Effector memory CD4-positive, alpha-beta T cell (primary cell): ENCODE measurements at places on chromosomes 4 and X.

- no peak for DNase-seq
Measured at GRCh38 chr4:120672558-120673147, 249.9 kb downstream of the PRDM5 start.

GRCh38 chrX:118207831-118208453, 91.3 kb upstream of the KLHL13 start:
- DNase-seq: no peak

DNA sequence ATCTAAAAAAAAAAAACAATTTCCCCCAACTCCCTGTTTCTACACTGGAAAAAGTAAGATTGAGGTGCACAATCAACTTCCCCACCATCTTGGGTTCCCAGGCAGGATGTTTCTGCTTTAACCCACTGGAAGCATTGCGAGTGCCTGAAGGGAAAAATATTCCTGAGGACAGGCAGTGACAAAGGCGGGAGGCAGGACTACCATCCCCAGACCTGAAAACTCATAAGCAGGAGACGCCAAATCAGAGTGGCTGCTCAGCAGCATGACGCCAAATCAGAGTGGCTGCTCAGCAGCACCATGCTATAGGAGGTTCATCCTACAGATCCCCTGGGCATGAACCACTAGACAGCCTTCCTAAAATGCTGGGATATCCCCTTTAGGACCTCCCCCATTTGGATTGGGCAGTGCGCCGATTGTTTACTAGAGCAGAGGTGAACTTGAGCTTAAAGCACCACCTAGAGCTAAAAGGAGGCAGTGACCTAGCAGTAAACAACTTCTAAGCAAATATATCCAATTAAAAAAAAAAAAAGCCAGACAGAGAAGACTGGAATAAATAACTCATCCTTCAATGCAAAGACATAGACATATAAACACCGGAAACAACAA, 35.0 kb upstream of the GK start:
- no peak for DNase-seq

GRCh38 chrX:2632533-2633504, 58.3 kb upstream of the CD99 start:
- no peak for DNase-seq

DNA sequence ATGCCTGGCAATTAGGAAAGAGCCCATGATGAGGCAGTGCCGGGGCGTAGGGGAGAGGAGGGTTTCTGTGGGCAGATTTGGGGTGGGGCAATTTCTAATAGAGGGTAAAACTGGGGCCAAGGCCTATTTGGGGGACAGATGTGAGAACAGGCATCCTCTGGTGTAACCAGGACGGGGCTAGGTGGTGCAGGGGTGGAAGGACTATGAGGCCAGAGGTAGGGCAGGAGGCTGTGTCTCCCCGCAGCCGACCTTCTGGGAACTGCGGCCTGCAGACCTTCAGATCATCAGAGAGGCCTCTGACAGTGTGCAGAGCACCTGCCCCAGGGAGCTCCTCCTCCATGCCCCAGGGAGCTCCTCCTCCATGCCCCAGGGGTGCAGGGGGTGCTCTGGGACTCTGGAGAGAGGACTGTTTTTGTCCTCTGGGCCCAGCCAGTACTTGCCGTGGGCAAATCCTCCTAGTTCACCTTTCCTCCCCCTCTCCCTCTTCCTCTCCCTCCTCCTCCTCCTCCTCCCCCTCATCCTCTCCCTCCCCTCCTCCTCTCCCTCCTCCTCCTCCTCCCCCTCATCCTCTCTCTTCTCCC, 101.9 kb downstream of the SORCS2 start:
- DNase-seq: no peak

DNA sequence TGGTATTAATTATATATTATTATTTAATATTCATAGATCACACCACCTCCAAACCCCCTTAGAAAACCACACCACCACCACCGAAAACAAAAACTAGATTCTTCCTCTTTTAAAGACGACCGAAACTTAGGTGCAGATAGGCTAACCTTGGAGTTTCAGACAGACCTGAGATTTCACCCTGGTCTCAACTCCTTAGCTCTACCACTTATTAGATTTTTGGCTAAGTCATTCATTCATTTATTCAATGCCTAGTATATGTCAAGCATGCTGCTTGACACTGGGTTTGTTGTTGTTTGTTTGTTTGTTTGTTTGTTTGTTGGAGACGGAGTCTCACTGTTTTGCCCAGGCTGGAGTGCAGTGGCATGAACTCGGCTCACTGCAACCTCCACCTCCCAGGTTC, 9.5 kb upstream of the BMP2K start:
- no peak for DNase-seq

GRCh38 chr4:150682126-150682525, 100.2 kb downstream of the MAB21L2 start:
- no peak for DNase-seq

GRCh38 chr4:185142912-185143600, at the start of gene SLC25A4:
SLC25A4 (plus strand) TSS chr4:185143266; CDS start chr4:185143373, 107 bp downstream.
- DNase-seq: peak; percentile 71

- DNase-seq: no peak
Measured at GRCh38 chrX:110218591-110218990, 99.3 kb downstream of the AMMECR1 start.

- DNase-seq: no peak
Measured at GRCh38 chr4:41498177-41498576, 39.8 kb upstream of the LIMCH1 start.

DNA sequence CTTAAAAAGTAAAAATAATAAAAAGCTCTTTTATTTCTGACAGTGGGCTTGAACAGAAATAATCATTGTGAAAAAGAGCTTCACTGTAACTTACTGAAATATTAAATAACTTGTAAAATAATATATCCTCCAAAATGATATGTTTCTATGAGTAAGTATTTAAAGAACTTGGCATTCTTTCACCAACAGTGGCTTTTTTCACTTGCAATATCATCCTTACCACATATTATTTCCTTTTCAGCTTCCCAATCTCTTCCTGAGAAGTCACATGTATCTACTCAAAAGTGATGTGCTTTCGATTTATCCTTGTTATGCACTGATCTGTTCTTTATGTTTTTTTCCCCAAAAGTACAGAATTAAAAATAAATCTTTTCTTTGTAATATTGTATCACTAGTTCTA, 2.2 kb upstream of the PCDH18 start:
- no peak for DNase-seq

DNA sequence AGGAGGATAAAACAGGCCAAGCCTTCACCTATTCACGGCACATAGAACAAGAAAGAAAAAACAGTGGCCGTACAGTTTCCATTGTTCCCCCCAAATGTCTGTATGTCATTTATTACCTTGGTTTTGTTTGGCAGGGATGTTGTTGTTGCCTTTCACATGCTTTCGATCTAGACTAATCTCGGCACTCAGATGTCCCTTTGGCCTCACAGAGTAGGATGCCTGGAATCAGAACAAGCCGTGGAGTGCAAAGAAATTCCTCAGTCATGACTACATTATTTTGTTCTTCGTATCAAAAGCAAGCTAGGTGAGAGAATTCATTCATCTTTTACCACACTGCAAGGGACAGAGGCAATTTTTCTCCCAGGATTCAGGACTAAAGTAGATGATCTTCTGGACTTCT, 106.9 kb downstream of the SMIM20 start:
- no peak for DNase-seq

- DNase-seq: no peak
Measured at GRCh38 chr4:138591808-138592207, 349.7 kb upstream of the SLC7A11 start.

- no peak for DNase-seq
Measured at GRCh38 chr4:101596781-101597552, 193.6 kb upstream of the BANK1 start.
